Fibroblast of skin of scalp (primary cell): ENCODE measurements at places on chromosomes 2 and 18.

GRCh38 chr2:30679426-30680088 lies 127.7 kb downstream of the CAPN13 start:
- DNase-seq = peak; percentile 58

DNA sequence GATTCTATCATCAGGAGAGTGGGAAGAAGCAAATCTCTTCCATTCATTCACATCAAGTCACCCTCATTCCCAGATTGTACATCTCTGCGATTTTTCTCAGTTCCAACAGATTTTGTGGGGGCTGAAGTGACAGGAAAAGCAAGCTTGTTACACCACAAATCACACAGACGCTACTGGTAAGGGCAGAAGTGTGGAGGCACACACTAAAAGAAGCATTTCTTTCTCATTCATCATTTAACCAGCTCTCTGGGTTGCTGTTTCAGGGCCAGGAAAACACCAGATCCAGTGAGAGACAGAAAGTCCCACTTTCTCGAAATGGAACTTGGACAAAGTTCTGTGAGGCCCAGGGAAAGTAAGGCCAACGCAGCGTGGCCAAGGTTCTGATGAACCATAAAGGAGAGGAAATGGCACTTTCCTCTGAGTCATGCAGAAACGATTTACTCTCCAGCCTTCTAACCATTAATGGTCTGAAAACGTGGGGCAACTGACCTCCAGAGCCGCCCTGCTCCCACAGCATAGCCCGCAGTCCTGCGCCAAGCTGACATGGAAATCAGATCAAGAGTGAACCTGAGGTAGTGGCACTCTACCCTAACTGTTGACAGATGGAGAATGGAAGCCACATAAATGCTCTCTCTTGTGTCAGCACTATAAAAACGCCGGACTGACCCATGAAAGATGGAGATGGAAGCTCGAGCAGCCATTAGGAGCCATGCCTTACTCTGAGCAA lies 191.0 kb downstream of the C1D start:
- peak; percentile 41 for DNase-seq

GRCh38 chr2:235165631-235166030 lies 213.8 kb downstream of the SH3BP4 start:
- no peak for DNase-seq

- DNase-seq = peak; percentile 6
Measured at GRCh38 chr2:181306785-181307184, 150.4 kb upstream of the ITGA4 start.

GRCh38 chr18:54235871-54236270 lies 11.4 kb upstream of the MBD2 start:
- peak; percentile 35 for DNase-seq

- DNase-seq = peak; percentile 64
Measured at GRCh38 chr2:45014016-45014702, 4.9 kb upstream of the SIX2 start.

GRCh38 chr2:129802290-129802689 lies 177.2 kb upstream of the RAB6C start:
- DNase-seq = no peak

GRCh38 chr18:21265971-21266673 lies 24.1 kb downstream of the GREB1L start:
- no peak for DNase-seq

GRCh38 chr2:138187221-138187620 lies 222.9 kb downstream of the HNMT start:
- no peak for DNase-seq

DNA sequence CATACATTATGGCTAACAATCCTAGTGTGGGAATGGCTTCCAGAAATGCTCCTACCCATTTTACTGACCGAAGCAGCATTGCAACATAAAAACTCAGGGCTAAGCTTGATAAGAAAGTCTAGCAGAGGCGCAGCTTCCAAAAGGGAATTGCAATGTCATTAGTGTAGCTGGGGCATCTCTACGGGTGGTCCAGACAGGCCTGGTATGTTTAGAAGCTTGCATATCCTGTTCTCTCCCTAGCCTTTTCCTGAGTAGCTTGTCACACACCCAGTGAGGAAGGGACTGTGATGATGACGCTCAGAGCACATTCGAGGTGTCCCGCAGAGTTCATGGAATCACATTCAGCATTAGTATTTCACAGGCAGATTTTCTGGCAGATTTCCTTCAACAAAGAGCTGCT lies 38.0 kb upstream of the COL5A2 start:
- DNase-seq = peak; percentile 99

DNA sequence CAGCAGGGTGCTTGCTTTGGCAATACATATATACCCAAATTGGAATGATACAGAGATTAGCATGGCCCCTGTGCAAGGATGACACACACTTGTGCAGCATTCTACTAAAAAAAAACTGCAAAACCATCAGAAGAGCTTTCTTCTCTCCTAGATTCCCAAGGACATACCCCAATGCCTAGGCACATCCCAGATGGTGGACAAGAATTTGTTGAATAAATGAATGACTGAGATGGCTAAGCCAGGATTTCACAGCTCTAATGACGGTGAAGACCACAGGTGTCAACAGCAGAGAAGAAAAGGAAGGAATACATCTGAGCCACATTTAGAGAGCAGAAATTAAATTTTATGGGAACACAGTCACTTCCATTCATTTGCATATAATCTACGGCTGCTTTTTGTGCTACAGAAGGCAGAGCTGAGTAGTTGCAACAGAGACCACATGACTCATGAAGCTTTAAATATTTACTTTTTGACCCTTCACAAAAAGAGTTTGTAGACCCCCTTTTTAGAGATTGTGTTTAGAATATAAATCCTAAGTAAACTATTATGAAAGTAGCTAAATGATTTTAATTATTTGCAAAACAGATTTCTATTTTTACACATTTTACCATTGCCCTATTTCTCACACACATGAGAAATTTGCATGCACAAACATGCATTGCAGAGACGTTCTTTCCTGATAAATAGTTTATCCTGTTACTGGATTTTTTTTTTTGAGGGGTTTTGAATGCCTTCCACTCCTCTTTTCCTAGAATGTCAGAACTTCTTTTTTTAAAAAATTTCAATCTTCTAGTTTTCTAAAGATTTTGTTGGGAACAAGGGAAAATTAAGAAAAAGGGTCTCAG lies 119.0 kb downstream of the PMAIP1 start:
- DNase-seq = no peak

DNA sequence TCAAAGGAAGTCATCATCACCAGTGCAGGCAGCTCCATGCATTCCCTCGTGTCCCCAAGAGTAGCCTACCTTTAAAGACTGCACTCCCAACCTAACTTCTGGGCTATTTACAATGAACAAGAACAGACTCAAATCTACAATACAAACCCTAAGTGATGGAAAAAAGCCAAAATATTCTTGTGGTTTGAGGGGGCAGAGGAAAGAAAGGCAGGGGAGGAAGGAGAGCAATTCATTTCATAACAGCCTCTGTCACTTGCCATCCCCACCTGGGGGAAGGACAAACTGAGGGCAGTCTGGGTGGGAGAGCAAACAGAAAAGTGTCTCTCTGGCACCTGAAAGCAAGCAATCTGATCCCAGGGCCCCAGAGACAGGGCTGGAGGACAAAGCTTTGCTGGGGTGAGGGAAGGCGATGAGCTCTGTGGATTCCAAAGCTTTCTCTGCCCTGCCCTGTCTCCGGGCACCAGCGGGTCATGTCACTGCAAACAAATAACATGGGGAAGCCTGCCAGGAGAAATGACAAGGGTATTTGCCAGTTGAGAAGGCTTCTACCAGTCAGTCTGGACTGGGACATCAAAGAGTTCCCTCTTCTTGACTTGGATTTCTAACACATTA lies 528.0 kb upstream of the TNP1 start:
- no peak for DNase-seq

DNA sequence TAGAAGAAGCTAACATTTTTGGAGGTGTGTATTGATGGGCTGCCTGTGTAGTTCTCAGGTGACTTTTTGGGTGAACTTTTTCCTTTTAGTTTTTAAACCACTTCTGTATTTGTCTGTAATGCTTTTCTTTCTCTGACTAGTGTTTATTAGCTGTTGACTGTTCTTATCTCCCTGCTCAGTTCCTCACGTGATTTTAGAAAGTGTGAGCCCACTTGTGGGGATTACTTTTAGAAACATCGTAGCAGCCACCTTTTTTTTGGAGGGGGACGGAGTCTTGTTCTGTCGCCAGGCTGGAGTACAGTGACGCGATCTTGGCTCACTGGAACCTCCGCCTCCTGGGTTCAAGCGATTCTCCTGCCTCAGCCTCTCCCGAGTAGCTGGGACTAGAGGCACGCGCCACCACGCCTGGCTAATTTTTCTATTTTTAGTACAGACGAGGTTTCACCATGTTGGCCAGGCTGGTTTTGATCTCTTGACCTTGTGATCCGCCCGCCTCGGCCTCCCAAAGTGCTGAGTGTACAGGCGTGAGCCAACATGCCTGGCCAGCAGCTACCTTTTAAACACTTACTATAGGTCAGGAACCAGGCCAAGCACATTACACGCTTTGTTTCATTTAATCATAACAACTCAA lies 9.2 kb upstream of the CDKL4 start:
- DNase-seq = no peak

DNA sequence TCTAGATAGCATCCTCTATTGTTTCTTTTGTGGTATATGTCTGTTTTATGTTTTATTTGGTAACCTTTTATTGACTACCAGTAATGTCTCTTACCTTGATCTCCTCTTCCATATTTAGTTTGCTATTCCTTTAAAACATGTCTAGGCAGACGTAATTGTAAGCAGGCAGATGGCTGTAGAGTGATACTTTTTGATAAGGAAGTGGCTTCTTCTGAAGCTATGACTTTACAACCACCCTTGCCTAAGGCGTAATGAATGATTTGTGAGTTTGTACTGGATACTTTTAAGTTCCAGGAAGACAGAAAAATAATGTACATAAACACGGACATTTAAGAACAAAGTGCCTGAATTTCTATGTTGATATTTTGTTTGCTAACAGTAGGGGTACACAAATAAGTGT lies 85.6 kb downstream of the ZNF804A start:
- DNase-seq = no peak

DNA sequence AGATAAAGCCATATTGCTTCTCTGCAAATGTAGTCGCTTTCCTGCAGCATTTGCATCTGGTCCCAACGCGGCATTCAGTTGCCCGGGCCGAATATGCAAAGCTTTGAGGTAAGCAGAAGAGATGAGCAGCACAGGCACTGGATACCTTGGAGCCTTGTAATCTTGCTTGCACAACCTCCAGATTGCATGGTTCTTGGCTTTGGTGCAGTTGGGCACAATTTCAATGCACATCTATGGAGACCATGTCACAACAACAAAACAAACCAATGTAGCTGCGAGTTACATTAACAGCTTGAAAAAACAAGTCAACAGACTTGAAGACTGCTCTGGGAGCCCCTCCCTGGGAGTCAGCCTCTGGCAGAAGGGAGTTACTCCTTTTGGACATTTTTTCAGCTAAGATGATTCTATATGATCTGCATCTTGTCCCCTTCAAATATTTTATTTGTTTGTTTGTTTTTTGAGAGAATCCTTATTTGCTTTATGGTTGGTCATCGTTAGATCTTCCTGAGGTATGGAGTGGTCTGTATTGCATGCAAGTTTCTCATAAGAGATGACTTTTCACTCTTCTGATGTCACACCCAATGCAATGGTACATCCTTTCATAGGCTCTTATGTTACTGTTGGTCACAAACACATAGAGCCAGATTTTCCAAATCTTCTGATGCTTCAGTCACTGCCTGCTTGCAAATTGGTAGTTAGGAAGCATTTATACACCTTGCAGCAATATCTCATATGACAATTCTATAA lies 113.5 kb downstream of the EFEMP1 start:
- DNase-seq = no peak

DNA sequence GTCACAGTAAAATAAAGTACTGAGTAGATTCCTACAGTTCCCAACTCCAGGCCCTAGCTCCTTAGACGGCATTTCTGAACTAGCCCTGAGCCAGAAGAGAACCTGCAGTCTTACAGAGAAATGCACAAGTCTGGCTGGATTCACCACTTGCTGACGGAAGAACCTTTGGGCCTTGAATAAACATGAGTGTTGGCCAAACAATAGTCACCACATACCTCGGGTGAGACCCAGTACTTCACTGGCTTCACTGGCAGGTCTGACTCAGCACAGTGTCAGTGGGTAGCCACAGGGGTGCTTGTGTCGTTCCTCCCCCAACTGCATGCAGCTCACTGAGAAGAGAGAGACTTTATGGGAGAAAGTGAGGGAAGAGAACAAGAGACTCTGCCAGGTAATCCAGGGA lies 88.9 kb downstream of the TMEM185B start:
- peak; percentile 90 for DNase-seq

- DNase-seq = no peak
Measured at GRCh38 chr18:51448949-51449348, 251.5 kb upstream of the MEX3C start.

GRCh38 chr2:158189526-158189925 lies 87.8 kb downstream of the UPP2 start:
- no peak for DNase-seq

GRCh38 chr2:127650041-127650784 lies 4.3 kb downstream of the GPR17 start:
- no peak for DNase-seq

DNA sequence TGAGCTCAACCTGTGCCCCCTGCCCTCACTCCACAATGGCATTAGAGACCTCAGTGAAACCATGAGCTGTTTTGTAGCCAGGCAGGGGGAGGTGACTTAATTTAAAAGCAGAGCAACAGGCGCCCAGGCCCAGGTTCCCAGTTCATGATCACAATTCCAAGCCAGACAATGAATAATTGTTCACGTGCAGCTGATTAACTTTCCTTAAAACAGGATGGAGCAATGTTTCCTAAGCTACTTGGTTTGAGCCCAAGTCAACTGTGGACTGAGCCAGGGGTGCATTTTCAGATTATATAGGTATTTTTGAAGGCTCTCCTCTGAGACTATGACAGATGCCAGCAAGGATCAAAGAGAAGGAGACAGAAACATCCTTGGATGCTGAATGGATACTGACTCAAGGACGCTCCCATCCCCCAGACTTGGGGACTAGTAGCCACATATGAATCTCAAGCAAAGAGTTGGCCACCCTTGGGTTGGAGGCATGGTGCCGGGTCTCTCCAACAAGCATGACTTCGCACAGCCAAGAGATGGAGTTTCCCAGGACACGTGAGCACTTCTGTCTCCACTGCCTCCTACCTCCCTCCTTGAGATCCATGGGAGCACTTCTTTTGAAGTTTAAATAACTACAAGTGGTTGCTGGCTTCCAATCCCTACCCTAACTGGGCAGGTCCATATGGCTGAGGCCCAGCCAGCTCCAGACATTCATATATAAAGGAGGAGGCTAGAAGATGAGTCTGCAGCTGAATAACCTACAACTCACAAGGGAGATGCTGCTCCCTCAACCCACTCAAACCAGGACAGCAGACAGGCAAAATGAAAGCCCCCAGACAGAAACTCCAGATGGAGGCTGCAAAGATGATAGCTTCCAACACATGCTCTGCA lies 12.7 kb downstream of the SMAD7 start:
- DNase-seq = no peak

GRCh38 chr2:71001592-71001927 lies 6.9 kb upstream of the TEX261 start:
- DNase-seq = no peak

DNA sequence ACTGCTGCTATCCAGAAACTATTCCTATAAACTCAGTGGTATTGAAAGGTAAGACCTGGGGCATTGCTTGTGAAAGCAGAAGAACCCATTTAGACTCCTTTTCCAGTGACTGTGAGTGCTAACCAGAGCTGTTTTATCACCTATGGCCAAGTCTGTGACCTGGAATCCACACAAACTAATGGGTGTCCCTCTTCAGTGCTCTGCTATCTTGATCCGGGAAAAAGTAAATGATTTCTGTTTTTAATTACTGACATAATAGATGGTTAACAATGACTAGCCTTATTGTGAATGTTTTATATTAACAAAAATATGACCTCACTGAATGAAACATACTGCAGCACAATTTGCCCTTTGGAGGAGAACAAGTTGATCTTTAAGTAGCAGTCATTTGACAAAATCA lies 251.6 kb upstream of the MC4R start:
- DNase-seq = no peak
